Large intestine (tissue), 12 donors: ENCODE measurements at places on chromosomes 2 and 18.

DNA sequence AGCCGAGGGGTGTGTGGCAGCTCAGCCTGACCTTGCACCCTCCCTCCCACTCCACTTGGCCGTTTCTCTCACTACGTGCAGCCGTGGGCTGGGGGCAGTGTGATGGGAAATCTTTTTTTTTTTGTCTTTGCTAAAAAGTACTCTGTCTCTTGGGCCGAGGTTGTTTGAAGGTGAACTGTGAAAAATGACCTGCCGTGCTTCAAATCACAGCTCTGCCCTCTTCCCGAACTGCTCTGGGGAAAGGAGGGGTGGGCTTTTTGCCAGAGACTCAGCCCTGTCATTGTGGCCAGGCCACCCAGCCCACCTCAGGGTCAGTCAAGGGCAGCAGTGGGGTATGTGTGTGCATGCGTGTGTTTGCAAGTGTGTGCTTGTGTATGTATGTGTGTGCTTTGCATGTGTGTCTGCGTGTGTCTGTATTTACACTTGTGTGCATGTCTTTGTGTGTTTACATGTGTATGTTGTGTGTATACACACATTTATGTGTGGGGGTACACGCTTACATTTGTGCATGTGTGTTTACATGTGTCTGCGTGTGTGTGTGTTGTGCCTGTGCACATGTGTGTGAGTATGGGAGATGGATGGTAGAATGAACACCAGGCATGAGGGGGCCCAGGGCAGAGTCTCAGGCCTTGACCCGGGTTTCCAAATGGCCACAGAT, 61.3 kb upstream of the HAAO start:
- H3K4me1 ChIP-seq: peaks cover 10% of the 10 kb centered on the region
- H3K4me3 ChIP-seq: no peak overlapping the region
- DNase-seq: no peak
- H3K27me3 ChIP-seq: no peaks in the 10 kb centered on the region
- peak overlapping the region; percentile 11 for H3K27ac ChIP-seq

- H3K27ac ChIP-seq: no peak overlapping the region
- H3K36me3 ChIP-seq: no peaks in the 10 kb centered on the region
Measured at GRCh38 chr2:240203788-240204270, 63.4 kb upstream of the OTOS start.

- H3K27ac ChIP-seq: no peak overlapping the region
- no peak overlapping the region for H3K4me3 ChIP-seq
- H3K27me3 ChIP-seq: no peaks in the 10 kb centered on the region
- H3K36me3 ChIP-seq: no peaks in the 10 kb centered on the region
Measured at GRCh38 chr2:102449370-102449974, 23.6 kb upstream of the SLC9A4 start.

DNA sequence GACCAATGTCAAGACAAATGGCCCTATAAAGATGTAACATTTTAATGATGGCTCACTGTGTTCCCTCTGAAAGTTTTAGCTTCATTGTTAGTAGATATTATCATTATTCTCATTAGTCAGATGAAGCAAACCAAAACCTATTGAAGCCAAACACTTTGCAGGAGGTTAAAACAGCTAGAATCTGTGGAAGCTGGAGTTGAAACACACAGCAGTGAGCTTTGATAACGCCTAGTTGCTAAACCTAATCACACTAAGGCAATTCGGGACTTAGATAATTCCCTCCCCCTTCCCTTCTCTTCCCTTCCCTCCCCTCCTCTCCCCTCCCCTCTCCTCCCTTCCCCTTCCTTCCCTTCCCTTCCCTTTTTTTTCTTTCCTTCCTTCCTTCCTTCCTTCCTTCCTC, 165.7 kb downstream of the TRIB2 start:
- no peaks in the 10 kb centered on the region for H3K27me3 ChIP-seq
- no peaks in the 10 kb centered on the region for H3K36me3 ChIP-seq
- H3K4me3 ChIP-seq: no peak overlapping the region
- H3K27ac ChIP-seq: no peak overlapping the region
- H3K4me1 ChIP-seq: no peaks in the 10 kb centered on the region

DNA sequence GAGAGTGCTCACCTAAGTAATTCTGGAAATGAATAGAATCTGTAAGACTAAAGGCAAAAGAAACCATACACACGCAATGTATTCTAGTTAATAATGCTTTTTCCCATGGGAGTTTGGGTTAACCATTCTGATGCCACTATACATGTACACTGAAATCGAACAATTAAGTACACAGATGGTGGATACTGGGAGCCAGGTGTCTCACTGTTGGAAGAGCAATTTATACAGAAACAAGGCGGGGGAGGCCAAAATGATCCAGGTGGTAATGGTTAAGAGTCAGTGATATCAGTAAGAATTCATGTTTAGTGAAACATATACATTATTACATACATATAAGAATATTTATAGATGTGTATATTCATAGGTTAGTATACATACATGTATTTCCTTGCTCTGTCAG, 67.2 kb downstream of the TMEM131 start:
- H3K27me3 ChIP-seq: no peaks in the 10 kb centered on the region
- DNase-seq: no peak
- peaks cover 14% of the 10 kb centered on the region for H3K36me3 ChIP-seq
- H3K27ac ChIP-seq: no peak overlapping the region
- peaks cover 4% of the 10 kb centered on the region for H3K4me1 ChIP-seq

- no peak overlapping the region for H3K27ac ChIP-seq
- no peaks in the 10 kb centered on the region for H3K4me1 ChIP-seq
- DNase-seq: no peak
- peaks cover 7% of the 10 kb centered on the region for H3K27me3 ChIP-seq
- H3K4me3 ChIP-seq: no peak overlapping the region
Measured at GRCh38 chr2:100071335-100072043, 70.9 kb downstream of the AFF3 start.

DNA sequence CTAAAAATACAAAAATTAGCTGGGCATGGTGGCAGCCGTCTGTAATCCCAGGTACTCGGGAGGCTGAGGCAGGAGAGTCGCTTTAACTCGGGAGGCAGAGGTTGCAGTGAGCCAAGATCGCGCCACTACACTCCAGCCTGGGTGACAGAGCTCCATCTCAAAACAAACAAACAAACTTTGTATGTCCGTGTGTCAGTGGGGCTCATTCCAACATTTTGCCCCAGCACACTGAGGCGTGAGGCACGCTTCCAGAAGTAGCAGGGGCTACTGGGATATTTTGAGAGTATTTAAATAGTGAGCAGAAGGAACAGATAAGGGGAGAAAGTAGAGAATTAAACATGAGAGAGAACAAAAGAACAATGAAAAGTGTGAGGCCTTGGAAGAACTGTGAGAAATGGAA, 83.3 kb upstream of the TANK start:
- no peak overlapping the region for H3K4me3 ChIP-seq
- no peaks in the 10 kb centered on the region for H3K4me1 ChIP-seq
- H3K27me3 ChIP-seq: peaks cover 3% of the 10 kb centered on the region
- no peaks in the 10 kb centered on the region for H3K36me3 ChIP-seq

DNA sequence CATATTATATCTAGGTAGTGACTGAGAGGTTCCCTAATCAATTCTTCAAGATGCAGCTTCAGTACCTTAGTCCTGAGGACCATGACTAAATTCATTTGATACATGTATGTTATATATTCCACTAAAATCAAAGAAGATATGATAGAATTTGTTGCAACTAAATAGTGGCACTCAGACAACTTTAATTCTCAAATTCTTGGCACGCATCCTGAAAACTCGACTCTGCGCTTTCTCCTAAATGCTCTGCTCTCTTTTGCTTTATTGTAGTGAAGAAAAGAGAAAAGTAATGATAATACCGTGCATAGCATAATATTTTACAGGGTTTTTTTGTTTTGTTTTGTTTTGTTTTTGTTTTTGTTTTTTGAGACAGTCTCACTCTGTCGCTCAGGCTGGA, 475.3 kb downstream of the ARHGAP15 start:
- H3K27ac ChIP-seq: no peak overlapping the region
- no peak for DNase-seq

DNA sequence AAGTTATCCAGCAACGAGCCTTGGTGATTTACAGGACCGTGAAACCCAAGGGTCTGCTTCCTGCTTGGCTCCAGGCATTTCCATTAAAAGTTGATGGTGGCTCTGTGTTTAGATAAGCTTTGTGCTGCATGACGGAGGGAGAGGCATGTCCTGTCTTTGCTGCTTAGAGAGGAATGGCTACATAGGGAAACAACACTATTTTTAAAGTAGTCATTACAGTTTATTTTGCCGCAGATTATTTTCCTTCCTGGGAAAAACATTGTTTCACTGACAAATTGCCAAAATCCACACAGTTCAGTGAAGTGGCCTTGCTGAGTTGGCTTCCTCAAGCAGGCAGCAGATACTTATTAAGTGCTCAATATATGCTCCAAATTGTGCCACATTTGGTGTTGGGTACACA, 98.5 kb downstream of the THSD7B start:
- DNase-seq: no peak
- no peak overlapping the region for H3K4me3 ChIP-seq

GRCh38 chr2:105244451-105244850, 2.9 kb downstream of the GPR45 start:
- H3K27me3 ChIP-seq: no peaks in the 10 kb centered on the region
- no peak for DNase-seq
- no peak overlapping the region for H3K4me3 ChIP-seq
- no peaks in the 10 kb centered on the region for H3K4me1 ChIP-seq

- no peak overlapping the region for H3K27ac ChIP-seq
- no peaks in the 10 kb centered on the region for H3K36me3 ChIP-seq
- H3K4me1 ChIP-seq: no peaks in the 10 kb centered on the region
- H3K27me3 ChIP-seq: no peaks in the 10 kb centered on the region
Measured at GRCh38 chr2:33321876-33322483, 154.5 kb upstream of the RASGRP3 start.

DNA sequence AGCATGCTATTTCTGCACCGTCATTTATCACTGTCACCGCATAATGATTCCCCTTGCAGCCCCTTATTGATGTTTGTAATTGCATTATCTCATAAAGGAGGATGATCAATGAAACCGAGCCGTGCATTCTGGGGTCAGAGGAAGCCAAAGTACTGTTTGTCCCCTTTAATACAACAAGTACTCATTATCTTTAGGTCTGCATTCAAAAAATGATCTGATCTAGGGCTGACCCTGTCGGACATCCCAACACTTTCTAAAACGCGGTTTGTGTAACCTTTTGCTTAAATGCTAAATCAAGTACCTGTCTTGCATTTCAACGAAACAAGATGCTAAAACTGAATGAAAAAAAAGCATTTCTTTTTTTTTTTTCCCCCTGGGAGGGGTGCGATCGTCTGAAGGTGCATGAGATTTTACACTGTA, 143.8 kb downstream of the MEIS1 start:
- peaks cover 77% of the 10 kb centered on the region for H3K27me3 ChIP-seq
- H3K4me1 ChIP-seq: peaks cover 28% of the 10 kb centered on the region
- H3K27ac ChIP-seq: peak overlapping the region; percentile 77
- DNase-seq: no peak

- peaks cover 11% of the 10 kb centered on the region for H3K27me3 ChIP-seq
- H3K36me3 ChIP-seq: no peaks in the 10 kb centered on the region
- DNase-seq: no peak
- H3K4me1 ChIP-seq: no peaks in the 10 kb centered on the region
Measured at GRCh38 chr2:110858135-110858725, 125.9 kb downstream of the ACOXL start.

DNA sequence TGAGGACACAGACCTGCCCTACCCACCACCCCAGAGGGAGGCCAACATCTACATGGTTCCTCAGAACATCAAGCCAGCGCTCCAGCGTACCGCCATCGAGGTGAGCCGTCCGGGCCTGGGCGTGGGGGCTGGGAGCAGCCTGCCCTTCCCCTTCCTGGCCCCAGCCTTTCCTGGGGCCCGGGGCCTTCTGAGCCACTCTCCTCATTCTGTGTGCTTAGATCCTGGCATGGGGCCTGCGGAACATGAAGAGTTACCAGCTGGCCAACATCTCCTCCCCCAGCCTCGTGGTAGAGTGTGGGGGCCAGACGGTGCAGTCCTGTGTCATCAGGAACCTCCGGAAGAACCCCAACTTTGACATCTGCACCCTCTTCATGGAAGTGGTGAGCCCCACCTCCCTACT, 157.9 kb downstream of the DYSF start:
- H3K36me3 ChIP-seq: no peaks in the 10 kb centered on the region
- H3K27me3 ChIP-seq: no peaks in the 10 kb centered on the region
- no peak for DNase-seq
- H3K4me3 ChIP-seq: no peak overlapping the region
- peaks cover 5% of the 10 kb centered on the region for H3K4me1 ChIP-seq
- H3K27ac ChIP-seq: no peak overlapping the region

DNA sequence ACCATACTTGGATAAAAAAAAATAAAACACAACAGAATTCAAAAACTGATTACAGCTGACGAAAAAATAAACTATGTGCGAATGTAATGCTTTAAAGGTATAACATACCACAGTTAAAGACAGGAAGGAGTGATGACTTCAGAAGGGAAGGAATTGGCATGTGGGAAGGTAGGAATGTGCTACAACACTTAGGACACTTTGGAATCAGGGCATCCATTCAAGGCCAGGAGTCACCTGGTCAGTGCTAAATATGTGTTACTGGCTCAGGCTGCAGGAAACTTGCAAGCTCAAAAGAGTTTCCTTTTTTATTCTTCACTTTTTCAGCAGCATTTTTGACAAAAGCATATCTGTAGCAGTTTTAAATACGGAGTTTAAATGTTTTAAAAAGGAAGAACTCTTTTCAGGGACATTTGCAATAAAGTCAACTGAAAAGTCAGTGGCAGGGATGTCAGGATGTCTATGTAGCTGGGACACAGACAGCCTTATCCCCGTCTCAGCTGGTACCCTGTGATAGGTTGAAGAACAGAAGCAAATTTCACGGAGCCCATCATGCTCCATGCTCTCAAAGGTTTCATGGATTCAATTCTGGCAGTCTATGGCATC, 138.0 kb upstream of the KLHL14 start:
- no peak for DNase-seq
- H3K27ac ChIP-seq: no peak overlapping the region
- H3K36me3 ChIP-seq: no peaks in the 10 kb centered on the region
- no peaks in the 10 kb centered on the region for H3K27me3 ChIP-seq
- no peaks in the 10 kb centered on the region for H3K4me1 ChIP-seq
- H3K4me3 ChIP-seq: no peak overlapping the region

DNA sequence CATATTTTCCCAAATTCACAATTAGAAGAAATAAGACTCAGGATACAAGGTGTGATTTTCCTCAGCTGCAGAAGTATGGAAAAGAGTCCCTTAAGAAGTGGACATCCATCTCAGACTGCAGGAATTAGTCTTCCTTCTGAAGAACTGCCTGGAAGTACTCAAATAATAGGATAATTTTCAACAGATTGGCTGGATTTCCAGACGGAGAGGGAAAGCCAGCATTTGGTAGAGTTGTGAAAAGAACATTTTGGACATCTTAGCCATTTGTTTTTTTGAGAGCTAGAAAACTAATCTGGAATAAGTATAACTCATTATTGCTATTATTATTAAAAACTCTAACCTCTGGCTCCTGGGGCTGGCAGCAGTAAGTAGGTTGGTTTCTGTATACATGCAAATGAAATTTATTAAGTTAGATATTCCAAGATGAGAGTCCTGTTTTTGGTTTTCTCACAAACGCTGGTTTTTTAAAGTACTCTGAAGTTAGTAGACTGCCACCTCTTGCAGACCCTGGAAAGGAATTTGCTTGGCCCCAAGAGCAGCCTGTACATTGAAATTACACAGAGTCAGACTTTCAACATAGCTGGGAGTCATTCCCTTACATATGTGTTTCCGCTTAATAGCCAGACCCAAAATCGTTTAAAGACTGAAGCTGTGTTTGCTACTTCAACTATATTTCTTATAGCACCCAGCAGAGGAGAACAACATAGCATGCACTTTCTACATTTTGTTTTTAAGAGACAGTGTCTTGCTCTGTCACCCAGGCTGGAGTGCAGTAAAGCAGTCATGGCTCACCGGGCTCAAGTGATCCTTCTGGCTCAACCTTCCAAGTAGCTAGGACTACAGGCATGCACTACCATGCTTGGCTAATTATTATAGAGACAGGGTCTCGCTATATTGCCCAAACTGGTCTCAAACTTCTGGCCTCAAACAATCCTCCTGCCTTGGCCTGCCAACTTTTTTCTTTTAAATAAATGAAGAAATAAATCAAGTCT, 142.4 kb downstream of the THADA start:
- no peaks in the 10 kb centered on the region for H3K27me3 ChIP-seq
- DNase-seq: no peak
- H3K27ac ChIP-seq: no peak overlapping the region
- no peaks in the 10 kb centered on the region for H3K4me1 ChIP-seq
